SK-N-MC (cell line): ENCODE measurements at places on chromosomes 5 and 9.

GRCh38 chr5:35924950-35925722 lies 13.3 kb downstream of the CAPSL start:
- DNase-seq: no peak

- DNase-seq: no peak
Observed at GRCh38 chr9:108125625-108126024, 636.1 kb upstream of the KLF4 start.

DNA sequence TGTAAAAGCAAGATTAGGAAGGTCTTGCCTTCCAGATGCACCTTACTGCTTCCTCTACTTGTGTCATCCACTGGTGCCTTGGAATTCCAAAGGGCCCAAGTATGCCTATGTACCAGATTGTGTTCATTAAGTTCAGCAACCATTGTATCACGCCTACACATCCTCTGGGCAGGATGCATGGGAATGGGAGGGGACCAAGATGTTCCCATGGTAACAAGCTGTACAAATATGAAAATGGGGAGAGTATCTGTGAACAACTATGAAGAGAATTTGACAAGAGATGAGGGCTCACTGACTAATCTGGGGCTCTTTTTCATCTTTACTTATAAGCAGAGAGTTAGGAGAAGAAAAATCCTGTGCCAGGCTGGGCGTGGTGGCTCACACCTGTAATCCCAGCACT lies 137.8 kb upstream of the MAP1B start:
- DNase-seq: no peak

- DNase-seq: no peak
Observed at GRCh38 chr5:122179701-122180100, 50.4 kb downstream of the ZNF474 start.

GRCh38 chr5:64514612-64515011 lies 8.8 kb downstream of the RGS7BP start:
- no peak for DNase-seq

GRCh38 chr5:143345671-143346440 lies 57.6 kb downstream of the NR3C1 start:
- DNase-seq: no peak

GRCh38 chr5:124519396-124519795 lies 227.0 kb downstream of the ZNF608 start:
- DNase-seq: no peak

DNA sequence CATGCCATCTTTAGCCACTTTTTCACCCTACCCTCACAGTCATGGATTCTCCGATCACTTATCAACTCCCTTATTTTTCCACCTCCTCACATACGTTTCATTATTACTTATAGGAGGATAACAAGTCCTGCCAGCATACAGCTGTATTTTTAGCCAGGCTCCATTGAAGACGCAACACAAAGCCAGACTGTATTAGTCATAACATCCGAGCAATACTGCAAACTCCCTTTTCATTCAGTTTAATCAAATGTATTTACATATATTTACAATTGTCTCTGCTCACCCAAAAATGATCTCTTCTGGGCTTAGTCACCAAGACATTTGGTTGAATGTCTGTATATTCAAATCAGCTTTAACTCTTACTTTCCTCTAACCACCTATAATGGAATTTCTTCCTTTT lies 126.4 kb upstream of the PRLR start:
- DNase-seq: no peak

DNA sequence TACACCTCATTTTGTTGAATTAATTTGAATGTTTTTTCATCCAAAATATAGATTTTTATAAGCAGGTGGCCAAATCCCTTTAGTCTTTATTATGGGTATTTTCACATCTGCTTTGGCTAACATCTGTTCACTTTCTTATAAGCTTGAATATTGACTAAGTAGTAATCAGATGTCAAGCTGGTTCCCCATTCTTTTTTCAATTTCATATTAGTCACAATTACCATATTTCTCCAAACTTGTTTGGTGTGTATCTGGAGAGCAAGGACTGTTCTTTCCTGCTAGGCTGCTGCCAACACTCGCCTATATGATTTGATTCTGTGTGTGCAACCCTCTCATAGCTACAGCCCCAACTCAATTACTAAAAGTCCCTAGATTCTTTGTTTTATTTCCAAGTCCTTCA lies 608.5 kb downstream of the PSAT1 start:
- no peak for DNase-seq

DNA sequence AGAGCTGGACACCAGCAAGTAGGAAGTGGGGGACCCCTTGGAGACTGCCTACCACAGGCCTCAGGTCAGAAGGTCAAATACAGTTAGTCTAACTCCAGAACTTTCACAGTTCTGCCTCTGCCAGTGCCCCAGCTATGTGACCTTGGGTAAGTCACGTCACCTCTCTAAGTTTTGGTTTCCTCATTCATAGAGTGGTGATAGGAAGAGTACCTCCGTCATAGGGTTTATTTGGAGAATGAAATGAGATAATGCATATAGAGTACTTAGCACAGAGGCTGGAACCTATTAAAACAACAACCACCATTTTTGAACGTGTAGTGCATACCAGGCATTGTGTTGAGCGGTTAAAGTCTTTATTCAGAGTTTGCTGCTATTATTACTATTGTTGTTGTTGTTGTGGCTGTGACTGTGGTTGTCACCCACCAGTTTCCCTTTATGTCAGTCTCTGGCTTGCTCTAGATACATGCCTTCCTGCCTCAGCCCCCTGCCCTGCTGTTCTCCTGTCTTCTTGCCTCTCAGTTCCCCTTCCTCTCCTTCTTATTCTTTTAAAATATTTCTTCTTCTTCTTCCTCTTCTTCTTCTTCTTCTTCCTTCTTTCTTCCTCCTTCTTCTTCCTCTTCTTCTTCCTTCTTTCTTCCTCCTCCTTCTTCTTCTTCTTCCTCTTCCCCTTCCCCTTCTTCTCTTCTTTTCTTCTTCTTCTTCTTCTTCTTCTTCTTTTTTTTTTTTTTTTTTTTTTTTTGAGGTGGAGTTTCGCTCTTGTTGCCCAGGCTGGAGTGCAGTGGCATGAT lies 67.8 kb downstream of the RALGPS1 start:
- no peak for DNase-seq

DNA sequence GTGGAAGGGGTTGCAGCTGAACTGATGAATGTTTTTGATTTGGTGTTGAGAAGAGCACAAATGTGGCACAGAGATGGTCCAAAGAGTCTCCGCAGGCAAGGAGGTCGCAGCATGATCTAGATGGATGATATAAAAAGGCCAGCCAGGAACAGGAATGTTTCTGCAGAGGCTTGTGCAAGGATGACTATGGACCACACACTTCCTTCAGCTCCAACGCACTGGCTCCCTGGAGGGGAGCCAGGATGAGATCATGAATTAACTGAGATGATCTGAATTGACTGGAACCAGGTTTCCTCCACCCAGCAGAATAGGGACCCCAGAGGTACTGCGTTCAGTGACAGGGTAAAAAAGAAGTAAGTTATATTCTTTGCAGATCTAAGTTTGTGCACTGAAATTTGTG lies 89.0 kb downstream of the ARSB start:
- no peak for DNase-seq

GRCh38 chr5:88691230-88691582 lies 191.8 kb downstream of the MEF2C start:
- no peak for DNase-seq

DNA sequence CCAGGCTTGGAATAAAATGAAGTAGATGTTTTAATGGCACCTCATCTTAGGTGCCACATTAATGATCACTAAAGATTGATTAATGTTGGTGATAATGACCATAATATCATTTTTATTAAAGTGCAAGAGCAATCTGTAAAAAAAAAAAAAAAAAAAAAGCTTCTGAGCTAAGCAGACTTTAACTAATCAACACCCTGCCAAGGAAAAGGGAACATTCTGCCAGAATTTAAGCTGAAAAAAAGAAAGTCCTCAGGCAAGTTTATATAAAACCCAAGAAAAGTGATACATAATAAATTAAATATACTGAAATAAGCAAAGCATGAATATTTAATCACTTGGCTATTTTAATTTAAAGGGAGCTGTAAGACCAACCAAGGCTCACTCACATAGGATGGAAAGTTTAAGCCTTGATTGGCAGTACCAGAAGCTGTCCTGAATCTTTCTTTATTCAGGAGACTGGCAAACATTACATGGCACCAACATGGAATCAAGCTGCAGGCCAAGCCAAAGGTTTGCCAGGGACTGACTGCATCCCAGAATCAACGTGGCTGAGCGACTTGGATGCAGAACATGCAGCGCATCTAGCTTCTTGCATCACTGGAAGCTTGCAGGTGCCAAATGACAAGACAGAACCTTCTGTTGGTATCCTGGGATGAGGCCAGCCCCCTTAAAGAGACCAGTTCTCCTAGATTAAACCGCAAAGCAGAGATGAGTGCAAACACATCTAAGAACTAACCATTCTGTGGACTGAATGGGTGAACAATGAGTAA lies 413.6 kb downstream of the ENC1 start:
- DNase-seq: no peak

DNA sequence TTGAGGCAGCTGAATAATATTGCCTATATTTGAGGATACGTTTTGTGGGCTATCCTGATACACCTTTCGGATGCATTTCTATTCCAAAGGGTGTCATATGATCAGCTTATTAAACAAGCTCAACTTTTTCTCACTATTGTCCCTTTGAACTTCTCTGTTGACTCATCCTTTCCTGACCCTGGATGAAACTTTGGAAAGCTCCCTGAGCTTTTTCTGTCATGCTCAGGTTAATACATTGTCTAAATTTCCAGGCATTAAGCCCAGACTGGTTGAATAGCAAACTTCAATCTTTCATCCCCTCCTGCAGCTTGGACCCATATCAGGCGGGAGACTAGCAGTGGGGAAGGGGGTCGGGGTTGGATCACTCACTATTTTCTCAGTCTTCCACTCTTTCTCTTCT lies 104.9 kb upstream of the PTPN3 start:
- no peak for DNase-seq

DNA sequence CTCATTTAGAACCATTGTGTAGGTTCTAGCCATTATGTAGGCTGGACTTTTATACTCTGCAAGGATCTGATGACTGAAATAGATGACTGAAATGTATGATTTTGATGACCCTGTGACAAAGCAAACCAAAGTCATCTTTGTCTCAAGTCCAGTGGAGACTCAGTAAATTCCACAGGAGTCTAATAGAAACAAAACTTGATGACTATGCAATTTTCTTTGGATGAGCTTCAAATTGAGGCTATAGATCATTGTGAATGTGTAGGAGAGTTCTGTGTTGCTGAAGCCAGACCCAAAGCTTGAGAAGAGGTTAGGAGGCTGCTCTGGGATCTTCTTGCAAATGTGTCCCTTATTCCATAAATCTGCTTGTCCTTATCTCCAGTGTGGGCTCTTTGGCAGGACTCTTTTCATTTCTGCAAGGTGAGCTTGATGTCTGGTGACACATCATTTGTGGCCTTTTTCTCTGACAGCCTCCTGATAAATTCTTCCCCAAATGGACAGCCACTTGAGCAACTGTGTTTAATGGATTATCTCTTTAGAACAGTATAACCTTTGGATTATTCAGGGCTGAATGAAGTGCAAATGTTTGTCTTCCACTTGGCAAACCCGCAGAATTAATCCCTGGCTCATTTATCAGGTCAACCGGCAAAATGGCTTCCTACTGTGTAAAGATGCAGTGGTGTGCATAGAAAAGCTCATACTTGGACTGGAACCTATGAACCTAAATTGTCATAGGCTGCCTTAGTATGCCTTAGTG lies 235.1 kb upstream of the ANKH start:
- DNase-seq: no peak

GRCh38 chr5:82603033-82603987 lies 325.2 kb upstream of the RPS23 start:
- no peak for DNase-seq

DNA sequence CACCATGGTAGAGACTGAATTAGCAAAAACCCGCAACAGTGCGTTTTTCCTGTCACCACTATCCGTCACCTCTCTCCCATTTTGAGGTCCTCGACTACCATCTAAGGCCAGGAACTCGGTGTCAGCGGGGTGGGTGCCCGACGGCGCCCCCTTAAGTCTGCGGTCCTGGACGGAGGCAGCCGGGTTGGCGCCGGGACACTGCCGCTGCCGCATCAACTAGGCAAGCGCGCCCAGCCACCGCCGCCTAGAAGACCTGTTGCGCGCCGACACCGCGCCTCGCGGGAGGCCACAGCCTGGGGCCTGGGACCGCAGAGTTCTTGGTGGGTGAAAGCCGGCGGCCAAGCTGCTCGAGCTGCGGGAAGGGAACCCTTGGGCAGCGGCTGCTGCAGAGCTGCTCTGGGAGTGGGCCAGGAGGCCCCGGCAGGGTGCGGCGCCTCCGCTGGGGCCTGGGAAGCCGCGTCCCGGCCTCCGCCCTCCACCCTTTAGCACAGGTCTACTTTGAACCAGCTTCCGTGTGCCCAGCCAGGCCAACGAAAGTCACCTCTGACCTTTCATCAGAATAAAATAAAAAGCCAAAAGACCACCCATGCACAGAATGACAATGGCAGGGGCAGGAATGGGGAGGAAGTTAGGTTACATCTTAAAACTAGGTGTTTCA lies 3.5 kb downstream of the FOXB2 start:
- no peak for DNase-seq

DNA sequence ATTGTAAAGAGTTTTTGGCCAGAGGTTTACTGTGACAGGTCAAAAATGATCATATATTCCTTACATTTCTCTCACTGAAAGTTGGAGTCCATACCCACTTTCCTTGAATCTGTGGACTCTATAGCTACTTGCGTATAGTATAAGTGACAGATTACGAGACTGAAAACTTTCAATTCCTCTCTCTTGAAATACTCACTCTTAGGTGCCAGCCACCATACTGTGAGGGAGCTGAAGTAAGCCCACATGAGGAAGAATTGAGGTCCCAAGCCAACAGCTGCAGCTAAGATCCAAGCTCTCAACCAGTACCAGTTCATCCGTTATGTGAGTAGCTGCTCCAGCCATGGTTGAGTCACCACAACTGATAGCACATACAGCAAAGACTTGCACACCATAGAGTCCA lies 128.1 kb upstream of the FAM174A start:
- DNase-seq: no peak

- no peak for DNase-seq
Observed at GRCh38 chr5:114362197-114362976, 517 bp downstream of the KCNN2 start.

GRCh38 chr5:168426007-168426863 lies 60.0 kb upstream of the RARS1 start:
- no peak for DNase-seq

DNA sequence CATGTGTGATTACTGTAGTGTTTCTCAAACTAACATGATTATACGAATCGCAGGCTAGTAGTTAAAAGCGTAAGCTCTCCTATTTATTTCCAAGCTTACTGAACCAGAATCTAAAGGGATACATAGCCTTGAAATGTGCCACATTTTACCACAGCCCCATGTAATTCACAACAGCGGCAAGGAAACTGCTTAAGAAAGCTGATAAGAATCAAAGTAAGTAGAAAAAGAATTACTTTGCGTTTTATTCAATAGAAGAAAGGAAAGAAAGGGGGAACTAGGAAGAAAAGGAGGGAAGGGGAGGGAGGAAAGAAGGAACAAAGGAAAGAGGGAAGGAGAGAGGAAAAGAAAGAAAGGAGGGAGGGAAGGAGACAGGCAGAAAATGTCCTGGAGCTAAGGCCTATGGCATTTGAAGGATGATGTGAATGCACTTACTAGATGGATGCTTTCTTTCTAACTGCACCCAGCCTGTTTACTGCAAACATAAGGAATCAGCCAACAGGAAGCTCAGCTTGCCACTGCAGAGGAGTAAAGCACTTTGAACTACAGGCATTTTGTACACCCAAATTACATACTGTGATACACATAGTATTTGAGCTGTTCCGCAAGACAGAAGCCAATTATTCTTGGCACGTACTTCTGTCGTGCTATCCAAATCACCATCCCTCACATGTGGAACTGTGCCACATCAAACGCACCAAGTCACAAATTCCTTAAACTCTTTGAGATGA lies 521.7 kb downstream of the RAB3C start:
- no peak for DNase-seq

- no peak for DNase-seq
Observed at GRCh38 chr5:148653836-148654781, at the start of gene HTR4. Gene HTR4 (minus strand): TSS chr5:148654527. CDS start chr5:148637014, 17,513 bp downstream.

- no peak for DNase-seq
Observed at GRCh38 chr5:16461782-16462181, 3.8 kb downstream of the ZNF622 start.
